ENCODE measurements at places on chromosomes 4 and X. TPM values are rescaled to one million over a fixed set of nuclear protein-coding genes. Genes with fewer than 3 reads are reported as not detected.

Gene CT45A10
- not detected for total RNA-seq

Gene HTN3
- not detected for total RNA-seq

Gene DMRTC1
- total RNA-seq, result not detected

Gene EPGN
- not detected for total RNA-seq

Gene CTAG2
- total RNA-seq, result not detected

Gene RIPPLY1
- not detected for total RNA-seq

Gene TCP11X2
- not detected for total RNA-seq

Gene FDCSP
- total RNA-seq, result not detected

Gene ABLIM2
- total RNA-seq, result 15.8 TPM

Gene PRRG1
- 11.1 TPM for total RNA-seq

DNA sequence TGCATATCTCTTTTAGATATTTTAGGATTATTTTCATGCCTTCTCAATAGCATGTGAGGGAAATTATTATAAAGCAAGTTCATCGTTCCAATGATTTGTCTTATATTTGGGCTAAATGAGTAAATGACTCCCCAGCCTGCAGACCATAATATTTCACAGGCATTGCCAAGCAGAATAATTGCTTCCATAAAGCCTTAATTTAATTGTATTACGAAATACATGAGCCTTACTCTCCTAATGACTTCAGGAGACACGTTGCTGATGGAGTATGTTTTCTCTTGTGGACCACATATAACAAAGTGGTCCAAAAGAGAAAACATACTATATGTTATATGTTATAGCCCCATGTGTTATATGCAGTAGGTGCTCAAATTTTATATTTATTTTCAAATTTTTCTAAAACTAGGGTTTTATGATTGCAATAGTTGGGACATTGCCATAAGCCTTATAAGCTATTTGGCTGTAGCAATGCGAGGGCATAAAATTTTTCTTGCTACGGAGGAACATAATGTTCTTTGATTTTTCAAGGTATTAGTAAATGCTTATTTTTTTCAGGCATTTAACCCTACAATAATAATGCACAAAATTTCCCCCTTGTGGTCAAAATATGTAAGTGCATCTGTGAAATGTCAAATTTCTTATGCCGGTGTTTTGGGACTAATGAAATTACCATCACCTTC lies 26.2 kb upstream of the TMPRSS11D start:
- DNase-seq, result no peak

GRCh38 chr4:1018147-1019020 lies 7.0 kb downstream of the FGFRL1 start:
- DNase-seq, result no peak

GRCh38 chrX:47420265-47420664 lies 49.9 kb downstream of the ZNF157 start:
- DNase-seq, result no peak

DNA sequence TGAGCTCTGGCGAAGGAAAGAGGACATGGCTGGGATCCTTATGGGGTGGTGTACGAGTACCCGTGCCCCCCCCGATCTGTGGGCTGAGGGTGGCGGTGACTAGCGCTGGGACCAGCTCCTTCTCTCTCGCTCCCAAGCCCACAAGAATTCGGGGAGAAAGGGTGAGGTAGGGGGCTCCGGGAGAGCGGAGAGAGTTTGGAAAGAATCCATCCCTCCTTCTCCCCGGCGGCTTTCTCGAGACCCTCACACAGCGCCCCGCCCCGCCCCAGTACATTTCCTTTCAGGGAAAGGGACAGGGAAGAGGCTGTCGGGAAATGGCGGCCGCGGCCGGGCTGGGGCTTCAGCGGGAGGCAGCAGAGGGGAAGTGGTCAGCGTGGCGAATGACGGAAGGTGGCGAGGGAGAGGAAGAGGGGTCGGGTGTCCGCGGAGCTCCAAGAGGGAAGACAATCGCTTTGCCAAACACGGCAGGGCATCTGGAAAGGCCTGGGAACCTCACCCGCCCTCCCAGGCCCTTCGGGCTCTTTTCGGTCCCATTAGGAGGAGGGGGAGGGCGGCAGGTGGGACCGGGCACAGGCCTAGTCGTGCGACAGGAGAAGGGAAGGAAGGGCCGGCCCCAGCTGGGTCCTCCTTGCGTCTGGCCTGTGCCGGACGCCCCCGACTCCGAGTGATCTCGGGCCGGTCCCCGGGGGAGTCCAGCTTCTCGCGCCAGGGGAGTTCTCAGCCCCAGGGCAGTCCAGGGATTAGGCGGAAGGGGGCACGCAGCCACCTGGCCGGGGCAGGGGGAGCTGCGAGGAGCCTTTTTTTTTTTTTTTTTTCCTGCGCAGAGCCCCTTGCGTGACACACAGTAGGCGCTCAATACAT lies 10.2 kb downstream of the HNRNPH2 start:
- peak; percentile 72 for DNase-seq

DNA sequence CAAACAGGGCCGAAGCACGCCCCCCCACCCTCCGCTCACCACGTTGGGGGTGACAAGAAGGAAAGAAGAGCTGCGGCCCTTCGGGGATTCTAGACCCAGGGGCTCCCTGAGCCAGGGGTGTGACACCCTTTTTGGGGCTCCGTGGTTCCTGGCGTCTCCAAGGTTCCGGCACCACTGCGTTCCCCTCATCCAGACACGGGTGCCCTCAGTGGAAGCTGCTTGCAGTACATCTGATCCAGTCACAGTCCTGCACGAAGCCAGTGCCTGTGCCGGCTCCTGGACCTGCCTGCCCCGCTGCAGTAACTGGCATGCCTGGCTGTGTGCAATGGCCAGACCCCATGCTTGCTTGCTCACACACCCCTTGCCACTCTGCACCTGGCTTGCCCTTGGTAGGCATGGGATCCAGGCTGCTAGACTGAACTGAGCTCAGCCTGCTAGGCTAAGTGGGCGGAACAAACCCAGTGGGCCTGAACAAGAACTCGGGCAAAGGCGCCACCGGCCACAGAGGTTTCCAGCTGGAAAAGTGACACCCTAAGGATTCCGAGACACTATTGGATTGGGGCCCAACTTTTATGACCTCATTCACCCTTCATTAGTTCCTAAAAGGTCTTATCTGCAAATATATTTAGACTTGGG lies 420.4 kb upstream of the AGA start:
- DNase-seq, result no peak

DNA sequence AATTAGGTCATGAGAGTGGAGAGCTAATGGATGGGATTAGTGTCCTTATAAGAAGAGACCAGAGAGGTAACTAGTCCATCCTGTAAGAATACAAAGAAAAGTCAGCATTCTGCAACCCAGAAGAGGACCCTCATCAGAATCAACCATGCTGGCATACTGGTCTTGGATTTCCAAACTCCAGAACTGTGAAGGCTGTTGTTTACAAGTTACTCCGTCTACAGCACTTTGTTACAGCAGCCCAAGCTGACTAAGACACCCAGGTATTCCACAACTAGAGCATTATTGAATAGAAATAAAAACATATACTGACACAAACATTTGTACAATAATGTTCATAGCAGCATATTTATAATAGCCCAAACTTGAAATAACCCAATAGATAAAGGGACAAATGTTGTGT lies 9.2 kb downstream of the TMEM156 start:
- DNase-seq, result no peak

DNA sequence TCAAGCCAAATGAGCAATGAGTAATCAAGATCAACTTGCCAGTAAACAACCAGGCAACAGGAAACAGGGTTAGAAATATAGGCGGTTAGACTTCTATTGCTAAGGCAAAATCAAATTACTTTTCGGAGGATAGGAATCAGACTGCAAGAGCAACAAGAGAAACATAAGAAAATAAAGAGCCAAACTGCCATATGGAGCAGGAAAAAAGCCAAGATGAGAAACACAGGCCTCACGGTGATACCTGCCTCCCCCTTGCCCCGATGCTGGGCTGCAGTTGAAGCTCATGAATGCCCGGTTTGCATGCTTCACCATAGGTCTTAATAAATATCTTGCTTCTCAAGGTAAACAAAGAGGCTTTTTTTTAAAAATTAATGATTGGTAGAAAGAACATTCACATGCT lies 158.4 kb upstream of the MAGEC2 start:
- no peak for DNase-seq

GRCh38 chr4:1405636-1406393 lies 427 bp downstream of the NKX1-1 start:
- no peak for DNase-seq

GRCh38 chr4:153963216-153963615 lies 174.3 kb upstream of the SFRP2 start:
- no peak for DNase-seq

GRCh38 chr4:118081434-118081833 lies 47.1 kb downstream of the NDST3 start:
- no peak for DNase-seq

DNA sequence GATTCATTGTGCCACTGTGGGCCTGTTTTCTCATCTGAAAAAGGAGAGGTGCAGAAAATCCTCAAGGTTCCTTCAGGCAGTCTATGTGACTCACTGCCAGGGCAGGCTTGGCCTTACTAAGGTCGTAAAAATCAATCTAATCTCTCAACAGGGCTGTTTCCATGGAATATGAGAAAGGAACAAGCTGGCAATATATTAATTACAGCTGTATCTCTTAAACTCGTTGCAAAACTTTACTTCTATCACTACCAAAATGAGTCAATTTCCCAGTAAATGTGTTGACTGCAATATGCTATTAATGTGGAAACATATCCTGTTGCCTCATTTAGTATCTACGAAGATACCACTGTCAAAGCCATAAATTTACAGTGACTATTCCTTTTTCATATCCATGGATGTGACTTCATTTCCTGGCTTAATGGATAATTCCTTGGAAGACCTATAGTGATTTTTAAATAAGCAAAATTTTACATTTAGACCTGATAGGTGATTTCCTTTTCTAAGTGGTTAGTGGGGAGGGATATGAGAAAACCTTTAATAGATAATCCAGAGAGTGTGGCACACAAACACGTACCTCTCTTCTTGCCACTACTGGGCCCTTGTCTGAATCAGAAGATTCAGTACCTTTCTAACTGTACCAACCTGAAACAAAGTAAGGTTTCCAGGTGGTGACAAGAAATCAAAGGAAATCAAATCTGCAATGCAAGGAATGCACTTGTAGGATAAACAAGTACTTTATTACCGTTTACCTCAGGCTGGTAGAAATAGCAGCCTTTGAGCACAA lies 127.4 kb upstream of the FTHL17 start:
- no peak for DNase-seq

GRCh38 chrX:155242300-155242699 lies 22.0 kb downstream of the RAB39B start:
- DNase-seq, result no peak

- DNase-seq, result no peak
These were observed 726.2 kb downstream of the RPA4 start for GRCh38 chrX:97609938-97610337.

- DNase-seq, result no peak
These were observed 363.9 kb downstream of the GASK1B start for GRCh38 chr4:157808796-157809383.

Data from mucosa of descending colon (tissue), 3 donors.